ENCODE measurements at places on chromosomes 11 and 22.

- peak; percentile 80 for DNase-seq
These were observed 17.0 kb upstream of the IL2RB start for GRCh38 chr22:37166675-37167066.

DNA sequence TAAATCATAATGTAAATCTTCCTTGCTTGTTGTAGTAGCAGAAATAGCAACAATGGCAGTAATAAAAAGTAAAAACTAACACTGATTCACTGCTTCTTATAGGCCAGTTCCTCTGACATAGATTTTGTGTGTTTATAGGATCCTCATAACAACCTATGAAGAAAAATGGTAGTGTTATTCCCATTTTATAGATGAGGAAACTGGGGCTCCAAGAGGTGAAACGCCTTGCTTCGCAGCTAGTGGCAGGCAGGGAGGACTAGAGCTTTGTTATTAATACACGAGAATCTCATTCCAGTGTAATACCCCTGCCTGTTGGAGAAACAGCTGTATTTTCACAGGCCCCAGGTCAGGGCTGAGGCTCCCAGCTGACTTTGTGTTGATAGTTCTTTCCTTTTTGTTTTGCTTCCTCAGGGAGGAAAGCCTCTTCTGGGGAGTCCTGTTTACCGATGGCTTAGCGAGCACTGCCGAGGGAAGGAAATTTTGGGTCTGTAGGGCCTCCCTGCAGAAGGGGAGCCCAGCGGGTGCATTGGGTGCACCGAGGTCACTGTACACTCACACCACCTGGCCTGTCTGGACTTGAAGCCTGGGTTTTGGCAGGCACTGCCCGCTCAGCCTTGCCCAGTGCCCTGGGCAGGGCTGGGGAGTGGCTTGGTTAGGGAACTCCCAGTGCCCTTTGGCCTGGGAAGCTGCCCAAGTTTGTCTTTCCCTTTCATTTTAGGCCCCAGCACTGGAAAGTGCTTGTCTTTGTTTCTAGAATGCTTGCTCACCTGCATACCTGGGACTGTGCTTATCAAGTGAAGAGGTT lies 13.5 kb downstream of the KIAA1671 start:
- no peak for DNase-seq

DNA sequence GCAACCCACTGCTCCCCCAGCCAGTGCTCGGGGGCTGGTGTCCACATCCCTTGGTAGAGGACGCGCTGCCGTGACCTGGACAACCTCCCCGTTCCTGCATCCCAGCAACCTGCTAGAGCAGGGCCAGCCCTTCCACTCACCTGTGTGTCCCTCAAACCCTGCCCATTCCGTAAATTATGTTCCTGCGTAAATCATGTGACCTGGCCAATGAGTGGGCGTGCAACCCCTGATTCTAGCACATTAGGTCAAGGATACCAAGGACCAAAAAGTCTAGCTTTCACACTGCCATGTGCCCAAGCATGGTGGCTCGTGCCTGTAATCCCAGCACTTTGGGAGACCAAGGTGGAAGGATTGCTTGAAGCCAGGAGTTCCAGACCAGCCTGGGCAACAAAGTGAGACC lies 25.7 kb downstream of the CD5 start:
- DNase-seq, result no peak

DNA sequence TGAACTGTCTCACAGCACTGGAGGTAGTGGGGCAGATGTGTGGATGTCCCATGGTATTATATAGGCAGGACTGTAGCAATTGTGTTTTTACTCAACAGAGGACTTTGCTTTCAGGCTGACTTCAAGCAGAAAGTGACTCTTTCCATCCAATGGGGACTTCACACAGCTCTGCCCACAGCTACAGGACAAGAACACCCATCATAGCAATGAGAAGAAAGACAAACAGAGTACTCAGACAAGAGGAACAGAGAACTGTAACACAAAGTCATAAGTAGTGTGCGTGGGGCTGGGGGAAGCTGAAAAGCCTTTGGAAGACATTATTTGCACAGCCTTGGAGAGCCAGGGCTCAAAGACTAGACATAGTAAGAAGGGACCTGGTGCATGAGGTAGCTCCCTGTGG lies 70.3 kb downstream of the CCDC81 start:
- no peak for DNase-seq

DNA sequence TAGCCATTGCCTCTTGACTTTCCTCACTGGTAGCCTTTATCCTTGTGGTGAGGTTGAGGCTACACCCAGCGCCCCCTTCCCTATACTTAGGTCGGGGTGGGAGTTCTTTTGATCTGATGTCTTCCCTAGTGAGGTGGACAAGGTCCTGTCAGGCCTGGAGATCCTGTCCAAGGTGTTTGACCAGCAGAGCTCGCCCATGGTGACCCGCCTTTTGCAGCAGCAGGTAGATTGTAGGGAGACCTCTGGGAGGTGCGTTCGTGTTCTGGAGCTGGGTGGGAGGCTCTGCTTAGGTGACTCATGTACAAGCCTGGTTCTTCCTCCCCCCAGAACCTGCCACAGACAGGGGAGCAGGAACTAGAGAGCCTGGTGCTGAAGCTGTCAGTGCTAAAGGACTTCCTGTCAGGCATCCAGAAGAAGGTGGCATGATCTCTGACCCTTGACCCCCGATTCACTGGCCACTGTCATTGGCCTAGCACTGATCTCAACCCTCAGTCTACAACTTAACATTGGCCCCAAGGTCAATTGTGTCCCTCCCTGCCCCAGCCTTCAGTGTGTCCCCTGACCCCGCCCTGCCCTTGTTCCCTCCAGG lies 4.9 kb downstream of the INPPL1 start:
- DNase-seq, result no peak

GRCh38 chr11:114075344-114075610 lies 15.8 kb downstream of the ZBTB16 start:
- no peak for DNase-seq

GRCh38 chr11:109203176-109203575 lies 218.8 kb upstream of the C11orf87 start:
- DNase-seq, result no peak

DNA sequence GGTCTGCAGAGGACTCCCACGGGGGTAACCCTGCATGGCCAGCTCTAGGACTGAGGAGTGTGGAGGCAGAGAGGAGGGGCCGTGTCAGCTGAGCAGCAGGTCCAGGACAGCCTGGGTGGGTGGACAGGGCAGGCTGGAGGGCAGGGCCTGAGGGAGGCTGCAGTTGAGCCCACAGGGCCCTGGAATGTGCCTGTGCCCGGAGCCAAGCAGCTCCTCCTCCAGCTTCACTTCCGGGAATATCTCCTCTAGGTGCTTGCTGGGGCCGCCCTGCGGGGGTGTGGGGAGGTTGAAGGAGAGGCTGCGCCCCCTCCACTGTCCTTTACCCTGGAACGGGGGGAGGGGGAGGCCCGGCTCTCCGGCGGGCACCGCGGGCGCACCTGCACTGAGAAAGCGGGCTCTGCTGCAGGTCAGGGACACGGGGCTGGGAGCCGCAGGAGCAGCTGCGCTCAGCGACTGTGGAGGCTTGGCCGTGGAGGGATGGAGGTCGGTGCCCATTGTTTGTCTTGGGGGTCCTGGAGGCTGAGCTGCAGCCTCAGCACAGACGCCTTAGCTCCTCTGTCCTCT lies 1293.2 kb downstream of the BRD1 start:
- DNase-seq, result no peak

- DNase-seq, result no peak
These were observed 2.5 kb downstream of the MPPED2 start for GRCh38 chr11:30583476-30584280.

- DNase-seq, result no peak
These were observed 28.8 kb downstream of the PLAAT5 start for GRCh38 chr11:63462137-63462536.

DNA sequence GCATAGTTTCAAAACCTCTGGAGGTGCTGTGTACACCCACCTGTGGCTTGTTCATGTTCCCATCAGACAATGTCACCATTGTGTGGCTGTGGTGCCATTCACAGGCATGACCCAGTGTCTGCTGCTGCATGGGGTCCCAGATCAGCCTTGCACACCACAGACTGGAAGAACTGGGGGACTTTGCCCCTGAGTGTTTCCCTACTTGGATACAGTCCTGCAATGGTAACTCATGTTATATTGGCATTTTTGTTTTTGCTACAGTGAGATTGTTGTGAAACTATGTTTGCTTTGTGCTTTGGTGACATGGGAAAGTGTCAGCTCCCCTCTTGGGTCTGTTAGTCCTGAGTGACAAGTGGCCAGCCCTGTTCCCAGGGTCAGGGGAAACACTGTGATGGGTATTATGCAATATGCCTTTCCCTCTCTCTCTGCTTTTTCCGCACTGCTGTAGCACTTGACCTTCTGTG lies 108.8 kb downstream of the NAV2 start:
- no peak for DNase-seq

DNA sequence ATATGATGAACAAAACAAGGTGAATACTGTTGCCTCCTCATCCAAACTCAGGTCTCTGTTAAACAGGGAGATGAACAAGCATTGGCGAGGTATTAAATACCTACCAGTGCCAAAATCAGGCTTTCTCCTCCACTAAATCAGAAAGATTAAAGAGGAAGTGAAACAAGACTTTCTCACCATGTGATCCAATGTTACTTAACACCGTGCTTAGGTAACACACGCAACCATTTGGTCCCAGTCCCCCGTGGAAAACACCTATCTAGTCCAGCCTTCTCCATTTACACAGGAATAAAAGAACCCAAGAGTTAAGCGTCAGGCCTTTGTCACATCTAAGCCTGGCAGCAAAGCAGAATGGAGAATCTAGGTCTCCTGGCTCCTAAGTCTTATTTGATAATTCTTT lies 34.5 kb downstream of the TENM4 start:
- DNase-seq, result no peak

DNA sequence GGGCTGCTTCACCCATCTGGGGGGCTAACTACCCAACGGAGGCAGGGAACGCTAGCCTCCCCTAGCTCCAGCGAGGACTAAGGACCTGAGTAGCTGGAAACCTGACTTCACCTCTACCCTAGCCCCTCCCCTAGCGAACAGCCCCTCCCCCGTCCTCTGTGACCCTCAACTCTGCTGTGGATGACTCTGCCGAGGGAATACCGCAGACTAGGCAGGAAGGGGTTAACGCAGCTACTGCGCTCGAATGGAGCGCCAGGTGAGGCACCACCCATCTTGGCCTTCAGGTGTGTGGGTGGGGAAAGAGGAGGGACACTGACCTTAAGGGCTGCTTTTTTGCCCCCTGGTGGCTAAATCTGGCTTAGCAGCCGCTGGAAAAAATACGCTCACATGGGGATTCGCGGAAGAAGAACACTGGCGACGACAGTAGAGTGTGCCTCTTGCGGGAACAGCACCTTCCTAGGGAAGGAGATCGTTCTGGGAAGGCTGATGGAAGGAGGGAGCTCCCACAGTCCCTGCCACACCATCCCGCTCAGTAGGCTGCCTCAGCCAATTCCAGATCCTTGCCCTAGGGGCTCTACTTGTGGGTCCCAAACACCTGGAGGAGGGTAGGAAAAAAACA lies 4.5 kb upstream of the BCL9L start:
- DNase-seq, result peak; percentile 90

GRCh38 chr11:72576243-72576595 lies 98.0 kb downstream of the PDE2A start:
- DNase-seq, result no peak

DNA sequence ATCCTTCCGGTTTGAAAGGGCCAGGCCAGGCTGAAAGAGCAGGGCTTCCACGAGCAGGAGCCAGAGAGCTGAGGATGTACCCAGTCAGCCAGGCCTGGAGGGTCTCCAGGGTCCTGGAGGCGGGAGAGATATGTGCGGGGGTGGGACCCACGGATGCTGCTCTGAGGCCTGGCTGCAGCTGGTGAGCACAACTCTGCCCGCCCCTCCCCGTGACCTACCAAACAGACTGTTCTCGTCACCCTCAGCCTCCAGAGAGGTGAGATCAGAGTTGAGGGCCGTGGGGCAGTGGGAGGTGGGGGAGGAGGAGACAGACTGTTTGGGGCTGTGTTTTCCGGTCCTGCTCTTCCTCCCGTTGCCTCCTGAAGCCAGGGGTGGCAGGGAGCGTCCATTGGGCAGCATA lies 42.2 kb downstream of the TRIOBP start:
- no peak for DNase-seq

GRCh38 chr11:103043826-103044678 lies 47.9 kb downstream of the DCUN1D5 start:
- no peak for DNase-seq

DNA sequence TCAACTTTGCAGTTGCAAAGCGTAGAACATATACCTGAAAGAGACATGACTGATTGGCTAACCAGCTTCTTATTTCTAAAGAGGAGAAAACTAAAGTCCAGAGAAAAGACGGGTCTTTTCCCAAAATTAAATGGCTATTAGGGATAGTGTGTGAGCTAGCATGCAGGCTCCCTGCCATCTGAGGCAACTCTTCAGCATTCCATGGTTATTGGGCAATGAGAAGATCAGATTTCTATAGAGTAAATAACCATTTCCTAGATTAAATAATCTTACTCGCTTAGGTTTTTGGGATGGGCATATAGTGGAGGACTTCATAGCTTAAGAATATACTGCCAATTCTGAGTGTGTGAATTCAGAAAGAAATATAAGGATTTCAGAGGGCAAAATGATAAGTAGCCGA lies 95.0 kb downstream of the PDHX start:
- no peak for DNase-seq

GRCh38 chr11:114924042-114924441 lies 245.7 kb downstream of the NXPE2 start:
- DNase-seq, result no peak

DNA sequence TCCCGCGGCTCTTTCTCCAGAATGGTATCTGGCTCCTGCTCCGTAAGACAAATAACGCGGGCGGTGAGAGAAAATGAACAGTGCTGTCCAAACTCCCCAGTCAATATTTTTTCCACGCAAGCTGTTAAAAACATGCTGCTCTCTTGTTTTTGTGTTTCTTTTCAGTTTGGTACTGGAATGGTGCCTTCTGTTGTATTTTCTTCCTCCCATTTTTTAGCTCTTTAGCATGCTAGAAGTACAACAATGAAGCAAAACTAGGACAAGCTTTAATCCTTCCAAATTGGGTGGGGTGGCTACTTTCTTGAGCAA lies 599 bp upstream of the PPP2R1B start:
- no peak for DNase-seq

DNA sequence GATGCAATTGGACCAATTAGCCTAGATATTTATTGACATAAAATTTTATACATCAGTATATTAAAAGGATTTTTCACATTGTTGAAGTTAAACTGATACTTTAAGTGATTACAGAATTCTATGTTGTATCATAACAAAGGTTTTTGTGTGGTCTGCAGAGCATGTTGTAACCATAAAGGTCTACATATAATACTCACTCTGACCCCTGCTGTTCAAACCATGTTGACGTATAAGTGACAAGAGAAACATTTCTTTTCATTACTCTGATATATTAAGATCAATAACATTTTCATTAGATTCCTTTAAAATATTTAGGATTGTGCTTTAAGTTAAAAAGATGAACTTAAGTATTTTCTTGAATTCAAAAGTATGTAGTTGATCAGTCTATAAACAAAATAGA lies 63.9 kb downstream of the GAS2 start:
- DNase-seq, result no peak

GRCh38 chr11:56948991-56949515 lies 39.7 kb upstream of the OR5AK2 start:
- no peak for DNase-seq

- peak; percentile 11 for DNase-seq
These were observed 819 bp upstream of the KCNQ1OT1 start for GRCh38 chr11:2700415-2701211.

Data from CD4-positive, alpha-beta T cell treated with Interleukin-4 for 4 hours (primary cell).